ENCODE measurements at places on chromosomes 7 and 10.

- DNase-seq, result no peak
Observed at GRCh38 chr10:14688606-14689005, 86.1 kb downstream of the FAM107B start.

- no peak for DNase-seq
Observed at GRCh38 chr10:11320809-11321520, 290.5 kb downstream of the USP6NL start.

GRCh38 chr7:37255327-37255944 lies 193.2 kb downstream of the ELMO1 start:
- DNase-seq, result no peak

GRCh38 chr7:77457779-77458178 lies 41.6 kb upstream of the GSAP start:
- no peak for DNase-seq

GRCh38 chr7:136874393-136875032 lies 6.1 kb downstream of the CHRM2 start:
- no peak for DNase-seq

DNA sequence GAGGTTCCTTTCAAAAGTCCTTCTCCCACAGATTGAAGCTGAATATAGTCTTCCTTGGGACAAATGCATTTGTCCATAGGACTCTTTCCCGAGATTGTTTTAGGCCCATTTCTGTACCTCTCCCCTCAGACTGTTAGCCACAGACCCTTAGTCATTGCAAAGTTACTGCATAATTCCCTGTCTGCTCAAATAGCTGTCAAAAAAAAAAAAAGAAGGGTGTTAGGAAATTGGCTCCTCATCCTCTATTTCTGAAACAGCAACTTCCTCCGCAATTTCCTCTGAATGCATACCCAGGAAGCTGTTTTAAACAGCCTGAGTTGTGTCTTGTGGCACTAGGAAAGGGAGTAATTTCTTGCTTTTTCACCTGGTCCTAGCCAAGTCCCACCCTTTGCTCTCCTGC lies 5.4 kb downstream of the LRRC4 start:
- DNase-seq, result no peak

DNA sequence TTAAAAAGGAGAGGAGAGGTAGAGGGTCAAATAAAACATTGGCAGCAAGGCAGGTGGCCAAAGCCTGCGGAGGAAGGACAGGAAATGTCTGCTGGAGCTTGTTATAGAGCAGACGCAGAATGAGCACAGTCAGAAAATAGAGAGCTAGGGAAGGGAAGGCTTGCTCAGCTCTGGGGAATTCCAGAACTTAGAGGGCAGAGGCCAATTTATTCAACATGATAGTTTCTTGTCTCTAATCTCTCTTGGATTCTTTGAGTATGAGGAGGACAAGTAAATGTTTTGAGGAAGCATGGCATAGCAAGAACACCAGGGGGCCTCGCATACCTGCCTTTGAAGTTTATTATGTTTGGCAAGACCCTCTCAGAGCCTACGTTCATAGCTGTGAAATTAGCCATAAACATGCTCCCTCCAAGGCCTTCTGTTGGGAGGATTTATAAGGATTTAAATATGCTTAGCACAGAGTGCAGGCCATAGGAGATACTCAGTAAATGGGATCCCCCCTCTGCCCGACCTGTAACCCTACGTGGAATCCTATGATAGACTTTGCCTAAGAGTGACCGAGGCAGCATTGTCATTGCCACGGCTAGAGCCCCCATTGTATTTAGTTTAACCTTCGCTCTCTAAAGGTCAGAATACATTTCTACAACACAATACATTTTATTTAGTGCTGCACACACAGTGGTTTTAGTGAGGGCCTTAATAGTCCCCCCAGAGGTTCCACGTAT lies 293.9 kb downstream of the CCDC3 start:
- no peak for DNase-seq

GRCh38 chr7:111568419-111568818 lies 6.1 kb upstream of the IMMP2L start:
- no peak for DNase-seq
